T follicular helper cell (primary cell): ENCODE measurements at places on chromosomes 6 and 20.

GRCh38 chr6:26743157-26743821 is 83.7 kb upstream of the ZNF322 start:
- no peak for DNase-seq

- no peak for DNase-seq
Measured at GRCh38 chr20:48738399-48739304, 89.1 kb downstream of the PREX1 start.

DNA sequence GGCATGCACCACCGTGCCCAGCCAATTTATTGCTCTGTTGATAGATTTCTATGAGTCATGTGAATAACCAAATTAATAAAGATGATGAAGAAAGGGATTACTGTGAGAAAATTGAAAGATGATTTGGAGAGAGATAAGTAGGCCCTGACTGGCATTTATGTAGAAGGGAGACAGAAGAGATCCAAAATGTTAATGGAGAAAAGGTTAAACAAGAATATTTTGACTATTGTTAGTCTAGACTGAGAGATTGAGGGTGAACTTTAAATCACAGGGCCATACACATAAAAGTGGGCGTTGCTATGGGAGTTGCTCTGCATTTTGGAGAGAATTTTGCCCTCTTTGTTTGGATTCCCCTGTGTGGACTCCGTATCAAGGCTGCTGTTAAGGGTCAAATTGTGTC is 68.9 kb upstream of the SCAF8 start:
- DNase-seq: no peak

DNA sequence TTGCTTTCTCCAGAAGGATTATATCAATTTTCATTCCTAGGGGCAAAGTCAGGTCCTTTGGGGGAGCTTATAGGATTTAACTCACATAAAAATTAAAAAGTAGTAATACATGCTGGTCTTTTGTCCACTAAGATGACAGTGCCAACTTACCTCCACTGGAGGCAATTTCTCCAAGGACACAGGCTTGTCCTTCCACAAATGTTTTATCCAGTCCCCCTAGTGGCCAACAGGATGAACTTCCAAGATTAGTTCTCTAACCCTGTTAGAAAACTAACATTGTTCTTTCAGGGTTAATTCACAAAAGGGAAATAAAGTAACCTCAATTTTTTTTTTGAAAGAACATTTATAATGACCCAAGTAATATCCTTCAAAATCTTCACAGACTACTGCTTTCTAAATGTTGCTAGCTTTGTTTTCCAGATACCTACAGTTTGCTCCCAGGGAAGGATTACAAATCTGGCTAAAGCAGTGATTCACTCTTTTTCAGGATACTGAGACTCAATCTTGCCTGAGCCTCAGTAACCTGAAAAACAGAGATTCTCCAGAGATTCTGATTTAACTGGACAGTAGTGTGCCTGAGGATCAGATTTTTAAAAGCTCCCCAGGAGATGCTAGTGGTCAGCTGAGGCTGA is 31.7 kb upstream of the UBR2 start:
- DNase-seq: no peak

- DNase-seq: no peak
Measured at GRCh38 chr6:69487688-69488087, 309.1 kb downstream of the LMBRD1 start.

- no peak for DNase-seq
Measured at GRCh38 chr20:47057661-47058060, 163.0 kb downstream of the EYA2 start.

DNA sequence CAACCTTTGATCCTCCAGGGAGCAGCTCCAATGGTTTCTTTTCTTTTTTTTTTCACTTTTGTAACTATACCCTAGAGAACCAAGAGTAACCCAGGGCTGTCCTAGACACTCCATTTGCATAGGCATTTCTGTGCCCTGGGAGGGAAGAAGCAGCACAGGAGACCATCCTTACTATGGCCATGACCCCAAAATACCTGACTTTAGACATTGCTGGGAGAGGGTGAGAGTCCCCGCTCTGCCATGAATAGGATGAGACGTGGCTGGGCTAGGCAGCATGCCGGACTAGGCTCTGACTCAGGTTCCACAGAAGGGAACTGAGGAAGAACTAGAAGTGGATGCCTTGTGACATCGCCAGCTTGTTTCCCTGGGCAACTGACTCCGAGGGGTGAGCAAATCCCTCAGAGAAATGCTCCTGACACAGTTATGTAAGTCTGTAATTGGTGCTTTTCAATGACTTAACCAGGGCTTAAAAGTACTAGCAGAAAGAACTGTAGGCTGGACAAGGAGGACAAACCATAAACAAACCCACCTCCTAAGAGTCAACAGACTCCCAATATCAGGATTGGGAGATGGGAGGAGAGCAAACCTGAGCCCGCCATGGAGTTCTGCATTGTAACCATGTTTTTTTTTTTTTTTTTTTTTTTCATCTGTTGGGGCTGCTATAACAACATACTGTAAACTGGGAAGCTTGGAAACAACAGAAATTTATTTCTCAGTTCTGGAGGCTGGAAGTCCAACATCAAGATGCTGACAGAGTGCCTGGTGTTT is 910 bp upstream of the ADTRP start:
- DNase-seq: no peak

DNA sequence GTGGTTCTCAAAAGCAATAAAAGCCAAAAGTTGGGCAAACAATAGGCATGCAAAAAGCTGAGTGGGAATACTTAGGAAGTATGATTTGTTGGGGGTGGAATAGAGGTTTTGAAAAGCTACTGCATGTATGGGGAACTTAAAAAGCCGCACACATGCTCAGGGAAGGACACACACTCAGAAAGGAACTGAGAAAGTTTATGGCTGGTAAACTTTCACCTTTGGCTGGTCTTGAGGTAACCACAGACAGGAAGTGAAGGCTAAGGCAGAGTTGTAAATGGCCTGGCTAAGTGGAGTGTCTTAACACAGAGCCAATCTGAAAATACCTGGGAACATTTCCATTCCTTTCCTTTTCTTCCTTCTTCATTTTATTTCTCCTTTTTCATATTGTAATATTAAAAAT is 134.5 kb upstream of the EXOC2 start:
- DNase-seq: no peak

DNA sequence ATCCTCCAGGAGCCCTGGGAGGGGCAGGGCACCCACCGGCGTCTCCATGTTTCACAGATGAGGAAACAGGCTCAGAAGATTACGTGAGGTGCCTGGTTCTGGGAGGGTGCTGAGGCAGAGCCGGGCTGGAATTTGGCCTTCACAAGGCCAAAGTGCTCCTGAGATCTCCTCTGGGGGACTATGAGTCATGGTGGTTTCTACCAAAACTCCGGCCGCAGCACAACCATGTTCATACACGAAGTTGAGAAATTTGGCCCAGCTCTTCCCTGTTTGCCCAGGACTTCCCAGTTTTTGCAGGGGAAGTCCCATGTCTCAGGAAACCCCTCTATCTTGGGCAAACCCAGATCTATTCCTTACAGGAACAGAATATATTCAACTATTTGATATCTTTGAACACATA is 172.9 kb upstream of the CDYL start:
- no peak for DNase-seq

DNA sequence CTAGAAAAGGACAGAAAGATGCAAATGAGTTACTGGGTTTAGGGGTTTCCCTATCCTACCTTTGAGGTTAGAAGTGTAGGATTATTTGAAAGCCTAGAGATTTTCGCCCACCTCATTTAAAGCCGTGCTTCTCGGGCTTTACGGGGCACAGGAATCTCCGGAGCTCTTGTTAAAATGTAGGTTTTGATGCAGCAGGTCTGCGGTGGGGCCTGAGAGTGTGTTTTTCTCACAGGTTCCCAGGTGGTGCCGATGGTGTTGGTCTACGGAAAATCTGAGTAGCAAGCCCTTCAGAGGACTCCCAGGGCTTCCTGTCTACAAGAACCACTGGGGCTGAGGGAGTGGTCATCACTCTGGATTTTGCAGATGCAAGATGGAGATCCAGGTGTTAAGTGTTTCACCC is 47.5 kb downstream of the TRAM2 start:
- DNase-seq: no peak

DNA sequence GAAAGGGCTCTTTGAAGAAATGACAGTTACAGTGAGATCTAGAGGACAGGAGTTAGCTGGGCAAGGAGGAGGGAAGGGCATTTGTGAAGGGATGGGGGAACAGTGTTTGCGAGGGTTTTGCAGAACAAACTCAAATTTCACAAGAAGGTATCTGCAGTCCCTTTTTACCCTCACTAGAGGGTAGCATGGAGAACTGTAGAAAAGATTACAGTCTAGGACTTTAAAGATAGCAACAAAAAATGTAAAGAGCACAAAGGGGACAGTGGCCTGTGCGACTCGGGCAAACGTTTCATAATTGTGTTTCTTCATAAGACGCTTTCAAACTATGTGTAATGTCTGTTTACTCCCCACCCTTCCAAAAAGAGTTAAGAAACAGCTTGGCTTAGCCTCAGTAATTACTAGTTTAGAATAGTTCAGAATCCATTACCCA is 21.2 kb upstream of the ASXL1 start:
- no peak for DNase-seq

DNA sequence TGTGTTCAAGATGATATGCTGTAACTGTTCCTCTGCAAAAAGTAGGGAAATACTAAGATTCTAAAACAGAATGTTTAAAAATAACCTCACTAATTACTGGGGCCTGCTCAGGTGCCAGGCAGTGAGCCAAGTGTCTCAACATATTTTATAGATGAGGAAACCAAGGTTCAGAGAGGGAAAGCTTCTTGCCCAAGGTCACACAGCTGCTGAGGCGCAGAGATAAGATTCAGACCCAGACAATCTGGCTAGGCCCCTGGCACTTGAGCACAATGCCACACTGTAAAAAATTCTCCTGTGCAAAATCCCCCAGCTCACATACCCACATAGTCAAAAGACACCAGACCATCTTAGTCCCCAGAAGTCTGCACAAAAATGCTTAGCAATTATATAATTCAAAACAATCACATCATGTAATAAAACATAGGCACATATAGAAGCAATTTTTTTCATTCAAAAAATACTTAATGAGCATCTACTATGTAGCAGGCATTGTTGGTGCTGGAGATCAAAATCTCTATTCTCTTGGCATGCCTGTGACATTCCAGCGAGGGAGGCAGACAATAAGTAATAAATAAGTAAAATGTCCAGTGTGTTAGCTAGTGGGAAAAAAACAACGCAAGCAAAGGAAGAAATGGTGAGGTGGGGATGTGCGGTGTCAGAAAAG is 10.3 kb downstream of the PREX1 start:
- no peak for DNase-seq

- no peak for DNase-seq
Measured at GRCh38 chr20:8788831-8789230, 280.1 kb upstream of the PLCB4 start.

DNA sequence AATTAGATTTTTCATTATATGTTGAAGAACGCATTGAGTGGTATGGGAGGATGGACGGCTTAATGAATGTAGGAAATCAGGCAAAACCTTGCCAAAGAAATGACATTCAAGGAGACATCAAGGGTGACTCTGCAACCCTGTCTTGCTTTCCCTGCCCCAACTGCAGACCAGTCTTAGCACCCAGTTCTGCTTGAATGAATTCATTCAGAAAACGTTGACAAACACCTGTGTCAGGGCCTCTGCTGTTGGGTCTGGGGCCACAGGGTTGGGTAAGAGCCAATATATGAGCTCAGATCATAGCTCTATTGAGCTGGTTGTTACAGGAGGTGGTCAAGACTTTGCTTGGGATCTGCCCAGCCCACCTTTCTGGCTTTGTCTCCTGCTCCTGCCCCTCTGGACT is 7.7 kb upstream of the ASXL1 start:
- DNase-seq: no peak

DNA sequence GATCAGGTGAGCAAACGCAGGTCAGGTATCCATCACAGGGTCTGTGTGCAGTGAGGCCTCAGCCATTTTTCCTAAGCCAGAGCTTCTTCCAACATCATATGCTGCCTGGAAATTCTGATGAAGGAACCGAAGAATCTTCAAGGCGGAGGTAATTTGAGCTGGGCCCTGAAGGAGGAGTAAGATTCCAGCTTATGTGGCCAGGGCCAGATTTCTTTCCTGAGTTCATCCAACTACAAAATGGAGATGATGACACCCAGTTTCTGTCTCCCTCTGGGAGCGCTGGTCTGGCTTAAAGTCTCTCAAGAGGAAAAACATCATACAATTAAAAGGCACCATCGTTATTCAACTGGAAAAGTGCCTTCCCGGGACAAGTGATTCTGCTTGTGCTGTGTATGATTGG is 6.9 kb upstream of the MANBAL start:
- DNase-seq: no peak

- no peak for DNase-seq
Measured at GRCh38 chr6:88810089-88810488, 153.3 kb downstream of the RNGTT start.

DNA sequence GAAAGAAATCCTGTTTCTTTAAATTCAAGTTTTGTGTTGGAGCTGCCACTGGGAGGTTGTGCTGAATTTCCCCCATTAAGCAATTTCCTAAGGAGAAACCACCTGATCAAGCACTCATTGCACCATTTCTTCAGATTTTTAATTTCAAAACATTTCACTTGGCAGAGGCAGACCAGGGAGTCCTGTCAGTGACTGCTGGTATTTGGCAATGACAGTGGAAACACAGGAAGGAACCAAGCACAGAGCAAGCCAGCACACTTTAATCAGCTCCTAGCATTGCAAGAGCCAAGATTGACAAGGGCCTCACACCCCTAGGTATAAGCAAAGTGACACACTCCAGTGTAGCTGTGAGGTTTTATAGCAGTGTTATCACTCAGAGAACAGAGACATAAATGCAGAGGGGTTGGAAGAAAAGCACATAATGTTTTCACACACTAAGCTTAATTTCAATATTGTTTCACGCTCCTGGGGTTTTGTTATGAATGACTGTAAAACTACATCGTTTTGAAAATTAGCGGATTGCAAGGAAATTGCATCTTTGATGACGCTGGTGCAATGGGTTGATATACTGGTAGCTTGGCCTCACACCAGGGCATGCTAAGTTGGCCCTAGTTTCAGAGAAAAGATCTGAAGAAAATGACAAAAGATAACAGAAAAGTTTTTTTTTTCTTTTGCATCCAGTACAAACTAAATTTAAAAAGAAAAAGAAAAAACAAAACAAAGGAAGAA is 768.4 kb downstream of the TFAP2A start:
- no peak for DNase-seq

GRCh38 chr6:19712012-19712688 is 125.0 kb upstream of the ID4 start:
- DNase-seq: no peak

DNA sequence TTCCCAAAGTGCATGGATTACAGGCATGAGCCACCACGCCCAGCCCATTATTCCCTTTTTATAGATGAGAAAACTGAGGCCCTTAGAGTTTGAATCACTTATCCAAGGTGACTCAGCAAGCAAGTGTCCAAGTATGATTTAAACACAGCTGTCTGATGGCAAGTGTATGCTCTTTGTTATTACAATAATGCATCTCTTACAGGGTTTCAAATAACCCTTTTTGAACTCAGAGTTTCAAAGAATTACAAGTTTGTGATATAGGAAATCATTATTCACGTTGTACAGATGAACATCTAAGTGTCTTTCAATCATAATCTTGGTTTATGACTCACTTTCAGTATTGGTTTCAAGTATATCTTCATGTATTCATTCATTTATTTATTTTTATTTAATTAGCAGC is 63.0 kb downstream of the CD83 start:
- DNase-seq: no peak

GRCh38 chr6:158053377-158054313 is 72.0 kb downstream of the SYNJ2 start:
- DNase-seq: no peak

- DNase-seq: no peak
Measured at GRCh38 chr6:81816380-81816779, 63.9 kb upstream of the TENT5A start.
